ENCODE measurements at places on chromosomes 2 and 18. TPM values are rescaled to one million over a fixed set of nuclear protein-coding genes. Genes with fewer than 3 reads are reported as not detected.

GRCh38 chr2:51650769-51651168 is 618.8 kb upstream of the NRXN1 start:
- no peak overlapping the region for H3K27ac ChIP-seq
- no peaks in the 10 kb centered on the region for H3K27me3 ChIP-seq
- no peak overlapping the region for H3K4me3 ChIP-seq
- no peak for DNase-seq
- peaks cover 2% of the 10 kb centered on the region for H3K4me1 ChIP-seq

Gene NPAS2
- 1.1 TPM for total RNA-seq

- no peak for DNase-seq
- H3K27ac ChIP-seq, result no peak overlapping the region
- no peaks in the 10 kb centered on the region for H3K4me1 ChIP-seq
- no peaks in the 10 kb centered on the region for H3K27me3 ChIP-seq
- no peaks in the 10 kb centered on the region for H3K36me3 ChIP-seq
- H3K4me3 ChIP-seq, result no peak overlapping the region
Observed at GRCh38 chr18:48884771-48885170, 66.0 kb downstream of the SMAD7 start.

DNA sequence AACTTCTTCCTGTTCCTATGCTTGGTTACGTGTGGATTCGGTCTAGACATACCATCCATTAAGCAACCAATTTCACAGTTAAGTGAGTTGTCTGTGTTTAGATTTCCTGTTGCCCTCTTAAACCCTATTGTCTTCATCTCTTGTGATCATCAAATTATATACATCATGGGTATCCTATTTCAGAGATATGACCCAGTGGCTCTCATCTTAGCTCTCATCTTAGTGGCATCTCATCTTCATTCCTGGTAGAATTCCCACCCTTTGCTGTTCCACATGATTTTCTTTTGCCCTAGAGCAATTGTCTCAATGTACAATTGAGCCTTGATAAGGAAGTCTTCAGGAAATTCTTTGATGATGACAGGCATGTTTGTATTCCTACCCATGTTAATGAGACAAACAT is 29.4 kb upstream of the FN1 start:
- no peaks in the 10 kb centered on the region for H3K36me3 ChIP-seq
- no peaks in the 10 kb centered on the region for H3K4me1 ChIP-seq
- no peak overlapping the region for H3K27ac ChIP-seq
- no peak for DNase-seq

GRCh38 chr2:85353876-85354285 is 447 bp downstream of the RETSAT start:
- H3K36me3 ChIP-seq, result peaks cover 21% of the 10 kb centered on the region
- H3K4me1 ChIP-seq, result no peaks in the 10 kb centered on the region
- no peak for DNase-seq
- H3K4me3 ChIP-seq, result peak overlapping the region; percentile 91
- no peak overlapping the region for H3K27ac ChIP-seq

Gene CD302
- total RNA-seq, result 0.68 TPM

- no peaks in the 10 kb centered on the region for H3K36me3 ChIP-seq
- no peak overlapping the region for H3K4me3 ChIP-seq
- H3K27me3 ChIP-seq, result no peaks in the 10 kb centered on the region
- no peak overlapping the region for H3K27ac ChIP-seq
- no peak for DNase-seq
Observed at GRCh38 chr18:13888191-13888716, 27.1 kb downstream of the MC2R start.

DNA sequence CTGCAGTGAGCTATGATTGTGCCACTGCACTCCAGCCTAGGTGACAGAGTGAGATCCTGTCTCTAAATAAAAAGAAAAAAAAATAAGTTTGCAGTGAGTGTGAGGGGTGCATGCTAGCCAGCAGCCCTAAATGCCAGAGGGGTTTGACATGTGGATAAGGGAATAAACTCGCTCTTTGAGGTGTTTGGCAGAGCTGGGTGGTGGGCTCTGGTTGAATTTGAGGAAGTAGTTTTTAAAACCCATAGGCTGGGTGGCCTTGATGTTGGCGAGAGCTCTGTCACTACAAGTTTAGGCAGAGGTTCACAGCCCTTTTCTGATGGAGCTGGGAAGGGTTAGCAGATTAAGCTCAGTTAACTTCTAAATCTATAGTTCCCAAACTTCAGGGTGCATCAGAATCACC is 3.1 kb downstream of the ANXA4 start:
- H3K4me1 ChIP-seq, result no peaks in the 10 kb centered on the region
- no peak overlapping the region for H3K4me3 ChIP-seq
- peaks cover 1% of the 10 kb centered on the region for H3K27me3 ChIP-seq
- no peak for DNase-seq
- no peaks in the 10 kb centered on the region for H3K36me3 ChIP-seq
- no peak overlapping the region for H3K27ac ChIP-seq

- H3K27ac ChIP-seq, result no peak overlapping the region
- no peaks in the 10 kb centered on the region for H3K36me3 ChIP-seq
- no peak overlapping the region for H3K4me3 ChIP-seq
- H3K4me1 ChIP-seq, result no peaks in the 10 kb centered on the region
- no peaks in the 10 kb centered on the region for H3K27me3 ChIP-seq
Observed at GRCh38 chr2:205590759-205591158, 91.5 kb upstream of the NRP2 start.

DNA sequence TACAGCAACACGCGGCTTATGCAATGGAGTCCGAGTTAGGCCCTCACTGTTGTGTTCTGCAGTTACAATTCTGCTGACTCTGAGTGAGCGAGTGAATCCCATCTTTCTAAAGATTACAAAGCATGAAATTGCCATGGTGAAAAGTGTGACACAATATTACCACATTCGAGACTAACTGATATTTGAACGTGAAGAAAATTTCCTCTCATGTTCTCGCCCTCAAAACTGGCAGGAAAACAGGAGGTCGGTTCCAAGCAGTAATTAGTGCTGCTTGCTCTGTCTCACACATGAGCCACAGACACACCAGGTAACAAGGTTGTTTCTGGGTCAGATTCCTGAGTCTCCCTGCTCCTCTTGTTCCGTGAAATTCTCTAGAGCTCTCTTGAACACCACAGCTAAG is 93.7 kb upstream of the RIOK3 start:
- H3K4me1 ChIP-seq, result no peaks in the 10 kb centered on the region
- no peak overlapping the region for H3K27ac ChIP-seq
- peaks cover 12% of the 10 kb centered on the region for H3K36me3 ChIP-seq
- no peaks in the 10 kb centered on the region for H3K27me3 ChIP-seq

Gene RHOB
- 10.8 TPM for total RNA-seq

- H3K4me1 ChIP-seq, result peaks cover 7% of the 10 kb centered on the region
- H3K27me3 ChIP-seq, result no peaks in the 10 kb centered on the region
Observed at GRCh38 chr2:144481109-144481508, 38.8 kb downstream of the ZEB2 start.

DNA sequence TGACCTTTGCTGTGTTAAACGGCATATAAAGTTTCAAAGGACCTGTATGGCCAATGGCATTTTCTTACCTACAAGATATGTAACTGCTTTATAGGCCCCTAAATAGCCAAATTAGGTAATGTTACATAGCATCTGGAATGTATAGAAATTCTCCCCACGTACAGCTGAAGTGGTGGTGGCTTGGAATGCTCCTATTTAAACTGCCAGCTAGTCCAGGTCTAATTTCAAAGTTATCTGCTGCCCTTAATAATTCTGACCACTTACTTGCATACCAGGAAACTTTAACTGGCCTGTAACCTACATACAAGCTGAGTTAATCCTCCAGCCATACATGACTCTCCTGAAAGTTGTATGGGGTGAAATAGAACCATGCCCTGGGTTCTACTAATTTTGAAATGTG is 1.3 kb downstream of the KIAA2012 start:
- no peaks in the 10 kb centered on the region for H3K27me3 ChIP-seq
- DNase-seq, result no peak
- no peak overlapping the region for H3K27ac ChIP-seq

DNA sequence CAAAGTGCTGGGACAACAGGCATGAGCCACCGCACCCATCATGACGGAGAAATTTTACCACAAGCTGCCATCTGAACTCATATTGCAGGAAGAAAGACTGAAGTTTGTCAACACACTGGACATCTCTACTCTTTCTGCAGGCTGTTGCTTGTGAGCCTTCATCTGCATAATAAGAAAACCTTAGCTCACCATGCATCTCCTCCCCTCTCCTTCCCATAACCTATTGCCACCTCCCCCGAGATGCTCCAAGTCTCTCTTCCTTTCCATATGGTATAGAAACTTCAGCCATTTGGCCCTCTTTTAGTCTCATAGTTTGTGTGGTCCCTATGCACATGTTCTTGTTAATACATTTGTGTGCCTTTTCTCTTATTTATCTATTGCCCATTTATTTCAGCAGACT is 19.1 kb upstream of the C2orf72 start:
- no peak overlapping the region for H3K4me3 ChIP-seq
- DNase-seq, result no peak
- H3K27me3 ChIP-seq, result no peaks in the 10 kb centered on the region
- H3K36me3 ChIP-seq, result no peaks in the 10 kb centered on the region

Gene GAL3ST2
- total RNA-seq, result 0.37 TPM

DNA sequence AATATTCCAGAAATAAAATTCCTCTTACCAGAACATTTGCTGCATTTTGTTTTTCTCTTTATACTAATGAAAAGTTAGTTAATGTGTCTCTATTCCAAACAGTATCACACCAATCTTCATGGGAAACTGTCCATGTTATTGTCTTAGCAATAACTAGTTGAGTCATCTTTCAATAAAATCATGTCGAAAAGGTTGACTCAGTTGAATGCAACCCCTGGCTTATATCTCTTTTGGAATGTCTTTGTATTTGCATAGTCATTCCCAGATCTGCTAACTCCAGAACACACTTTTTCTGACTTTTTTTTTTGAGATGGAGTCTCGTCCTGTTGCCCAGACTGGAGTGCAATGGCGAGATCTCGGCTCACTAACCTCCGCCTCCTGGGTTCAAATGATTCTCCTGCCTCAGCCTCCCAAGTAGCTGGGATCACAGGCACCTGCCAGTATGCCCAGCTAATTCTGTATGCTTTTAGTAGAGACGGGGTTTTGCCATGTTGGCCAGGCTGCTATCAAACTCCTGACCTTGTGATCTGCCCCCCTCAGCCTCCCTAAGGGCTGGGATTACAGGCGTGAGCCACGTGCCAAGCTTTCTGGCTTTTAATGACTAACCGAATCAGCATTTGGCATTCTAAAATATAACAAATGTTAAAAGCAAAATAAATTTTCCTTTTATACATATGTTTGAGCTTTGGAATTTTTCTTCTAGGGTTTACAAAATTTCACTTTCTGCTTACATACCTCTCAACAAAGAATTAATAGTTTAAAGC is 133.2 kb upstream of the GULP1 start:
- H3K36me3 ChIP-seq, result no peaks in the 10 kb centered on the region
- H3K4me1 ChIP-seq, result no peaks in the 10 kb centered on the region
- no peak overlapping the region for H3K4me3 ChIP-seq

Gene MSTN
- not detected for total RNA-seq

DNA sequence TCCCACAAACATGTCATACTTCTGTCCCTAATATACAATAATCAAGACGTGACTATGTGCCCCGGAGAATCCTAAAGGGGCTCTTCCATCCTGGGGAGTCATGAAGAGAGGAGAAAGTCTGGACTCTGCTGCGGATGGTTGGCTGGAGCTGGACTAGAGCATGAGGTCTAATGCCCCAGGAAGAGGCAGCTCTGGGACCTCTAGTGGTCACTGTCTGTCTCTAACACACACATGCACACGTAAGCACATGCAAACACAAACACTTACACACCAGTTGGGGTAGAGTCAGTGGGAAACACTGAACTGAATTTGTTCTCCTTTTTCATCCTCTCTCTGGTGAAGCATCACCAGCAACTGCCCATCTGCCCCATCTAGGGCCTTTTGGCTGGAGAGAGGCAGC is 271.6 kb downstream of the TDRD15 start:
- H3K36me3 ChIP-seq, result no peaks in the 10 kb centered on the region
- no peak overlapping the region for H3K27ac ChIP-seq
- H3K27me3 ChIP-seq, result no peaks in the 10 kb centered on the region
- H3K4me1 ChIP-seq, result no peaks in the 10 kb centered on the region
- H3K4me3 ChIP-seq, result no peak overlapping the region
- no peak for DNase-seq

Gene CNTNAP5
- total RNA-seq, result 0.39 TPM

Gene TEKT4
- total RNA-seq, result not detected

GRCh38 chr2:16303761-16304160 is 361.9 kb downstream of the CYRIA start:
- no peak for DNase-seq
- H3K27ac ChIP-seq, result no peak overlapping the region
- H3K4me3 ChIP-seq, result no peak overlapping the region
- no peaks in the 10 kb centered on the region for H3K27me3 ChIP-seq

Gene ZSWIM2
- not detected for total RNA-seq

GRCh38 chr2:6526093-6526824 is 339.4 kb downstream of the CMPK2 start:
- no peaks in the 10 kb centered on the region for H3K36me3 ChIP-seq
- no peaks in the 10 kb centered on the region for H3K27me3 ChIP-seq
- 0 out of 2 replicates have a peak, but pooled peaks cover 2% of the 10 kb centered on the region for H3K4me1 ChIP-seq

Gene OR6B2
- total RNA-seq, result not detected

GRCh38 chr2:10441948-10442347 is 6.2 kb downstream of the ODC1 start:
- no peaks in the 10 kb centered on the region for H3K27me3 ChIP-seq
- DNase-seq, result no peak
- no peaks in the 10 kb centered on the region for H3K4me1 ChIP-seq
- no peak overlapping the region for H3K4me3 ChIP-seq
- H3K27ac ChIP-seq, result no peak overlapping the region

DNA sequence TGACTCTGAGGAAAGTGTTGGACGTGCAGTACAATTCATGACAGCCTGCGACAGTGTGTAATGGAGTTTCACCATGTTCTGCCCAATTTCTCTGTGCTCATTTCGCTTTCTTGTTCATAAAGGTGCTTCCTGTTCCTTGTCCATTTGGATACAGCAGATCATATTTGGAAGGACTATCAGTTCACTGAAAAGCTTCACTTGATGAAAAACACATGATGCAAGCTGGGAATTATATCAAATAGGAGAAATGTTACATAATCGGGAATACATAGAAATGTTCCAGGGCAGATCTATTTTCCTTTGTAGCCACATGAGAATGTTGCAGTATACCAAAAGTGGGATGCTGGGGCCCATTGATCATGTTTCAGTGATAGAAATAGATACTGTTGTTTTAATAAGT is 266.3 kb upstream of the SLC14A2 start:
- no peaks in the 10 kb centered on the region for H3K36me3 ChIP-seq
- H3K4me3 ChIP-seq, result no peak overlapping the region
- no peak for DNase-seq
- H3K27ac ChIP-seq, result no peak overlapping the region

- peaks cover 37% of the 10 kb centered on the region for H3K36me3 ChIP-seq
- DNase-seq, result no peak
- no peak overlapping the region for H3K4me3 ChIP-seq
- H3K27me3 ChIP-seq, result no peaks in the 10 kb centered on the region
- no peaks in the 10 kb centered on the region for H3K4me1 ChIP-seq
- H3K27ac ChIP-seq, result no peak overlapping the region
Observed at GRCh38 chr2:109582928-109583895, 30.6 kb downstream of the SEPTIN10 start.

Measured in H9 (cell line).